ENCODE measurements at places on chromosomes 2 and 18.

DNA sequence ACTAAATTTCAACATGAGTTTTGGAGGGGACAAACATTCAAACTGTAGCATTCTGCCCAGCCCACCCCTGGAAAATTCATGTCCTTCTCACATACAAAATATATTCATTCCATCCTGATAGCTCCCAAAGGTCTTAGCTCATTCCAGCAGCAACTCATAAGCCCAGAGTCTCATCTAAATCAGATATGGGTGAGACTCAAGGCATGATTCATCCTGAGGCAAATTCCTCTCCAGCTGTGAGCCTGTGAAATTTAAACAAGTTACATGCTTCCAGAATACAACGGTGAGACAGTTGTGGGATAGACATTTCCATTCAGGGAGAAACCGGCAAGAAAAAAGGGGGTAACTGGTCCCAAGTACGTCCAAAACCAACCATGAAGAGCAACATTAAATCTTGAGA is 43.5 kb upstream of the FAHD2A start:
- DNase-seq: no peak

GRCh38 chr2:109312902-109313301 is 183.9 kb downstream of the SH3RF3 start:
- no peak for DNase-seq

DNA sequence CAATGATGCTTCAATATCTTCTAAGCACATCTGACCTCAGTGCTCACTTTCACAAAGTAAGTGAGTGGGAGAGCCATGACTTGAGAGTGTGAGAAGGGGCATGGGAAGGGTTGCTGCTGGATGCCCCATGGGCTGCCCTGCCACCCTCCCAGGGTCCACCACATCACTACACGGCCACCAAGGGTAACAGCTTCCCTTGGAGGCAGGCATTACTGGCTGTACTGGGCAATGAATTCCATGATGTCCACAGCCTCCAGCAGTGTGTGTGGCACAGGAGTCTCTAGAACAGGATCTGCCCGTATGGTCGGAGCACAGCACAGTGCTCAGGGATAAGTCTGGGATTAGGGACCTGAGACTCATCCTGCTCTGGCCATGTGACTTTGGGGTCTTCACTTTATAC is 481.0 kb upstream of the MYT1L start:
- DNase-seq: no peak

- DNase-seq: no peak
These were observed 54.0 kb downstream of the GATA6 start for GRCh38 chr18:22223254-22223964.

- no peak for DNase-seq
These were observed 103.7 kb downstream of the APOB start for GRCh38 chr2:20939931-20940795.

DNA sequence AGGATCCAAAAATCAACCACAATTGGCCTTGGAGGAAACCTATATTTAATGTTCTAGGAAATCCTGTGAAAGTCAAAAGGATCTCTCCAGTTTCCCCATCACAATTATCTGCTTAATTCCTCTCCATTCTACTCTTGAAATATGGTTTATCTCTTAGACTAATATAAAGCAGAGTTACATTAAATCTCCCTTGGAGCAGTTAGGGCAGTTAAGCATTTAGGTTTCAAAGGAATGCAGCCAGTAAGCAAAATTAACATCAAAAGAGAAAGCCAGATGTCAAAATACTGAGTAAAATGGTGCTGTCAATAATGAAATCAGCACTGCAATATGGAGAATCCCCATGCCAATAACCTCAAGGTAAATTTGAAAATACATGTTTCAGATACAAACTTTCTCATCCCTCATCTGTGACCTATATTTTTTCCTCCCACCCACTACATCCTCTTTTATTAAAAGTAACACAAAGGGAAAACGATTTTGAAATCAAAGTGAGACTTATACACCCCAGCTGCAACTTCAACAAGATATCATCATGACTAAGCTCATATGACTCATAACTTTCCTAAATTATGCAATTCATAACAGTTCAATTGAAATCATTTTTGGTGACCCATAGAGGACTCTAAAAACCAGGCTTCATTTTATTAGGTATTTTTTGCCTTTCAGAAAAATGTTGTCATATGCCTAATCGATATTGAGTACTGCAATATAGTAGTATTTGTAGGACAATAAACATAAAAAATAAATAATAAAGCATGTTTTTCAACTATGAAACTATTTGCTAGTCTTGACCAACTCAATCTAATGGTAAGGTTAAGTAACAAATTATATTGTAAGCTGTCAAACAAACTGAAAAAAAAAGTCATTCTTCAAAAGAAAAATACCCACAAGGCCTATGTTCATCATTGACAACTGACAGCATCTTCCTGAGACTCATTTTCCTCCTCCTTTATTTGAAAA is 3.1 kb downstream of the ADAM17 start:
- no peak for DNase-seq

GRCh38 chr18:58687871-58688308 is 16.6 kb downstream of the MALT1 start:
- DNase-seq: no peak

- DNase-seq: no peak
These were observed 172.7 kb downstream of the SETBP1 start for GRCh38 chr18:44853430-44853829.

- no peak for DNase-seq
These were observed 178.7 kb upstream of the FAM98A start for GRCh38 chr2:33777786-33778185.

- DNase-seq: no peak
These were observed 499.0 kb downstream of the TXNL1 start for GRCh38 chr18:56139372-56139771.

DNA sequence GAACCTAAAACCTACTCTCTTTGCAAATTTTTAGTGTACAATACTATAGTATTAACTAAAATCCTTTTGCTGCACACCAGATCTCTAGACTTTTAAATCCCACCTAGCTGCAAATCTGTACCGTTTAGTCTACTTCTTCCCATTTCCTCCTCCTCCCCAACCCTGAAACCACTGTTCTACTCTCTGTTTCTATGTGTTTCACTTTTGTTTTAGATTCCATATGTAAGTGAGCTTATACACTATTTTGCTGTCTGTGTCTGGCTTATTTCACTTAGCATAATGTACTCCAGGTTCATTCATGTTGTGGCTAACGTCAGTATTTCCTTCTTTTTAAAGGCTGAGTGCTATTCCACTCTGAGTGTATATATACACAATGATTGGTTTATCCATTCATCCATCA is 18.4 kb upstream of the DSC2 start:
- no peak for DNase-seq

DNA sequence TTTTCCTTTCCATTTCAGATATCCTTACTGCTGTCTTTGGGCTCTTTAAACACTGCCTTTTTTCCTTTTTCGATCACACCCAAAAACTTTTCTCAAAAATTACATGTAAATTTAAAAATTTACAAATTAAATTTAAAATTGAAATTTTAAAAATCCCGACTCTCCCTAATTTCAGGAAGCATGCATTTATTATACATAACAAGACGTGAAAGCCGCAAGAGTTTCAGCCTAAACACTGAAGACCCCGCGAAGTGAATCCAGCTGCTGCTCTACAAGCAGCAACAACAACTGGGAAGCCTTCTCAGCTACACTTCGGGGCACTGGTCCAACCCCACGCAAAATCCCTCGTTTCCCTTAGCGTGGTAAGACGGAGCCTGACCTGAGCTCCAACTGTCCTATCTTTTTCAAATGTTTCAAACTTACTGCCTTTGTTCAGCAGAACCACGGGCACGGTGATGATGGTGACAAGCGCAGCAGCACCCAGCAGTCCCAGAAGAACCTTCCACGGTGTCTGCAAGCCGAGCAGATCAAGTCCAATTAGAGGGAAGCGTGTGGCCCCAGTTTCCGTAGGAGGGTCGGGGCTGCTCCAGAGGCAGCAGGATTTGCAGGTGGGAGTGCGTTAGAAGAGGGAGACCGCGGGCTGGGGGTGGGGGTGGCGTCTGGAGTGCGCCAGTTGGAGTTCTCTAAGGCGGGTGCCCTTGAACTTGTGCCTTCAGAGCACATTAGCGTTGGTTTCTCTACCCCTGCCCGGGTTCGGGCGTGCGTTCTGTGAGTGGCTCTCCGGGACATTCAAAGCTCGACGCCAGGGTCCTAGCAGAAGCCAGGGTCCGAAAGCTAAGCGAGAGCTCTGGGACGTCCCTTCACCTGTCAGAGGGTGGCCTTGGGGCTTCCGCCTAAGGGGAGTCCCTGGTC is 783 bp downstream of the DPP4 start:
- DNase-seq: no peak

GRCh38 chr2:36337354-36337753 is 18.2 kb upstream of the CRIM1 start:
- DNase-seq: no peak

GRCh38 chr2:112916625-112917247 is 5.8 kb downstream of the IL37 start:
- DNase-seq: no peak

DNA sequence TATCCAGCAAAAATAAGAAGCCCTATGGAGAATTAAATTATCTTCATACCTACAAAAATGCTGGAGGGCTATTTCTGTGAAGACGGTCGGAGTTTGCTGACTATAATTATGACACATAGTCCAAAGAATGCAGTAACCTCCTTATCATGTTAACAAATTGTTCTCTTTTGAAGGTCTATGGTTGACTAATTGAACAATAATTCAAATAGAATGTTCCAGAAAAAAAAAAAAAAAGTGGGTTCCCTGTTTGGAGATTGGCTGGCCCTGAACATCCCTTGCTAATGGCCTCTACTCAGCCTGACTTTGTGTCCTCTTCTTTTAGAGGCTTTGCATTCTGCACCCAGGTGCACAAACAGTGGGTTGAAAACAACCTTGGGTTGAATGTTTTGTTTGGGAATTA is 82.8 kb upstream of the CCBE1 start:
- DNase-seq: no peak

- no peak for DNase-seq
These were observed 14.8 kb downstream of the RELCH start for GRCh38 chr18:62201870-62202269.

DNA sequence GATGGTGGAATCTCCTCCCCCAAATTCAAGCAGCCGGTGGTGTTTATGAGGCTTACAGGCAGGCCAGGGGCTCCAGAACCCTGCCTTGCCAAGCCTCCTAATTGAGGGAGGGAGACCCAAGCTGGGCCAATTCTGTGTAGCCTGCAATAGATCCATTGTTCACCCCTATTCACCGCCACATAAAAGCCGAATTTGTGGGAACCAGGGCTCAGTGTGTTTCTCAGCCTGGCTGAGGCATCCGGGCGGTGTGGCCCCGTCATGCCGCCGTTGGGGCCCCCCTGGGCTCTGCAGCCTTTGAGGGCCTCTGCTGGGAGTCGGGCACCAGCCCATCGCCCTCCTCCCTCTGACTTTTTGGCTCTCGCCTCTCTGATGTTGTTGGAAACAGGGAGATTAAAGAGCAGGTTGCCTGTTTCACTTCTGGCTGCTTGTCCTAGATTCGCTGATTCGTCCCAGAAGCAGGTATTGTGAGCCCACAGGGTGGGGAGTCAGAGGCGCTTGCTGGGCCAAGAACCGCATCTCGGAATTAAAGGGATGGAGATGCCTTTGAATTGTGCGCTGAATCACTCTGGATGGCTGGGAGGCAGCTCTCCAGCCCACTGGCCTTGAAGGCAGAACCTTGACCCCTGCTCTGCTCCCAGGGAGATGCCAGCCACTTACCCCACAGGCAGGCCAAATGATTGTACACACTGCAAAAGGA is 14.7 kb upstream of the OTOS start:
- no peak for DNase-seq

DNA sequence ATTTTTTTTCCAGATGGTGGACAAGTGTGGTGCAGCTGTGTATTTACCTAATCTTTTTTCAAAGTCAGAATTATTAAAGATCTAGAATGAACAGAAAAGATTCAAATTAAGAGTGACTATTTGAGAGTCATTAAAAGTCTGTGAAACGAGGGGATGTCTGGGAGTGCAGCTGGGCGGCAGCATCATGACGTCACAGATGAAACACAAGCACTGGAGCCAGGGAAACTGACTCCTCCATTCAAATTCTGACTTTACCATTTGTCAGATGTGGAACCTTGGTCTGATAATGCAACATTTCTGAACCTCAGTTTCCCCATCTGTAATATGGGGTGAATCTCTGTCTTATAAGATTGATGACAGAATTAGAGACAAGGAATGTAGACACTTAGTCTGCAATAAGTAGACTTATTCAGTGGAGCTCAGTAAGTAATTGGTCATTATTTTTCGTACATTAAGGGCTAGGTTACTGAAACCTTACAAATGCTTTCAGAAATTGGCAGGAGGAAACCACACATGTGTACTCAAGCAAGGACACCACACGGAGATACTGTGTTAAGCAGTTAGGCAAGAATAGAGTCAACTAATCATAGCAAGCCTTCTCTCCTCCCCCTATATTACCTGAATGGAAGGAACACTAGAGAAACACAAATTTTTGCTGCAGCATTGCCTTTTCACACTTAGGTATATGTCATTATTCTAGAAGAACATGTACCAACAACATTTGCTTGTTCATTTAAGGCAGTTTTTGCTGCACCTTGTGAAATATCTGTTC is 27.8 kb upstream of the CXXC1 start:
- DNase-seq: no peak

DNA sequence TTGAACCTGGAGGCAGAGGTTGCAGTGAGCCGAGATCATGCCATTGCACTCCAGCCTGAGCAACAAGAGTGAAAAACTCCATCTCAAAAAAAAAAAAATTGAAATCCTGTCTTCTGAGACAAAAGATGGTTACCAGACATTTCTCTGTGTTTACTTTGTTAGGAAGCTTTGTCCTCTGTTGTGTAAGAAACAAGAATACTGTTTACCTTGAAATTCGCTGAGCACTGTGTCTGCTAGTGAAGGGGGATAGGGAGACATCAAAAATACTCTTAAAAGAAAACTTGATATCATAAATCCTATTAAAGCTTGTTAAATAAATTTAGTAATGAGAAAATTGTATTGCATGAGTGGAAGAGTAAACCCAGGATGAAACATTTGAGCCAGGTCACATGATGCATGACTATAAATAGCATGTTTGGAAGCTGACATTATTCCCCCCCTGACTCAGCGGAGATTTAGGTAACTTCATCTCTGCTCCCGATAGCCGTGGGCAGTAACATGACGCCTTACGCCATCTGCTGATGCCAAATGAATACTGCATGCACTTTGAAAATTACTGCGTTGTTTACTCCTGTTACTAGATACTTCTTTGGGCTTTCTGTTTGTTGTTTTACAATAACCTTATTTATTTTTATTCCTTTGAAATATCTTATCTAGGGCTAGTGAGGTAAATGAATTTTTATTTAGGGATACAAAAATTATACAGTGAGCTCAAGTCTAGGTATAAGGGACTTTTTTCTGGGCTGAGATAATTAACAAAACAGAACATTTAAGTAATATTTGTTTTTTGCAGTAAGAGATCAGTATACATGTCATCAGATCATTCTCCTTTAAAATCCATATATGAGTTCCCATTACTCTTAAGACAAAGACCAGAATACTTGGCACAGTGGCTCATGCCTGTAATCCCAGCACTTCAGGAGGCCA is 134.9 kb downstream of the MAP3K20 start:
- DNase-seq: peak; percentile 10
